ENCODE measurements at places on chromosomes 13 and 19.

DNA sequence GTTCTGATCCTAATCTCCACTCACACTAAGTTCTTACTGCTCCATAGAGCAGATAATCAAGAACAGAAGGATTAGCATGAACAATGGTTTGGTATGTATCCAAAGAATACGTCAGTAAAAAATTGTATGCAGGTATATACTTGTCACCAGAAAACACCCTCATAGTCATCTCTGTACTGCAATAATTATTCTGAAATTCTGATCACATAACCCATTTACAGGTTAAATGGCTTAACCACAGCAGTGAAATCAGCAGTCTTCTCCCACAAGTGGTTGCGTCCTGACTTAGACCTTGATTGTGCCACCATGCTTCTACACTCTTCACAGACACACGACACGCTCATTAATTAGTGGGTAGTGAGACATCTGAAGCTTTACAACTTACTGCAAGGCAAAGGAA is 50.9 kb downstream of the LNX2 start:
- DNase-seq: no peak

DNA sequence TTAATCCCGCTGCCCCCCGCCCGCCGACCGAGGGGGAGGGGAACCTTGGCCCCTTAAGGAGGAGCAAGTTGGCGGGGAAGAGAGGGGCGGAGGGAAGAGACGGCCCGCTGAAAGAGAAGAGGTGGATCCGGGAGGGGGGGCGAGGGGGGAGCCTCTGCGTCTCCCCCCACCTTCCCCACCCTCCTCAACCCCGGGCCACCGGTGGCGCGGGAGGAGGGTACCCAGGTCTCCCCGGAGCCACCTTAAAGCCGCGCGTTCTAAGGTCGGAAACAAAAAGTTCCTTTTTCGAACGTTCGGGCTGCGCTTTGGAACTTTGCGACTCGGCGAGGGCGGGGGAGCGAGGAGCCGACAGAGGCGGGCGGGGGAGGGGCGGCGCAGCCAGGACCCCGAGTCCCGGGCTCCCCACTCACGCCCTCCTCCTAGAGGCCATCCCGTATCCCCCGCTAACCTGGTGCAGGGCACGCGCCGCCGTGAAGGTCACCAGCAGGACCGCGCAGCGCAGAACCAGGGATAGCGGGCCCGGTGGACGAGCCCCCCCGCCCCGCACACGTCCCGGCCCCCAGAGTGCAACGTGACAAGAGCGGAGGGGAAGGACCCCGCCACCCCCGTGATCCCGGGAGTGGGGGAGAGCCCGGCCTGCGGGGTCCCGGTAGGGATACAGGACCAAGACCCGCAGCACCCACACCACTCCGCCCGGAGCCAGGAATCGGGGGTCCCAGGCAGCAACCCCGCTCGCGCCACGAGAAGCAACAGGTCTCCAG is 659 bp downstream of the ERF start:
- peak; percentile 62 for DNase-seq

GRCh38 chr13:44837250-44837649 is 152.0 kb downstream of the NUFIP1 start:
- no peak for DNase-seq

- DNase-seq: no peak
These were observed 14.6 kb downstream of the CBLC start for GRCh38 chr19:44792281-44792680.

- peak; percentile 97 for DNase-seq
These were observed 30.1 kb downstream of the PIP5K1C start for GRCh38 chr19:3669947-3670795.

- DNase-seq: no peak
These were observed 2.3 kb upstream of the TPM4 start for GRCh38 chr19:16073988-16074387.

DNA sequence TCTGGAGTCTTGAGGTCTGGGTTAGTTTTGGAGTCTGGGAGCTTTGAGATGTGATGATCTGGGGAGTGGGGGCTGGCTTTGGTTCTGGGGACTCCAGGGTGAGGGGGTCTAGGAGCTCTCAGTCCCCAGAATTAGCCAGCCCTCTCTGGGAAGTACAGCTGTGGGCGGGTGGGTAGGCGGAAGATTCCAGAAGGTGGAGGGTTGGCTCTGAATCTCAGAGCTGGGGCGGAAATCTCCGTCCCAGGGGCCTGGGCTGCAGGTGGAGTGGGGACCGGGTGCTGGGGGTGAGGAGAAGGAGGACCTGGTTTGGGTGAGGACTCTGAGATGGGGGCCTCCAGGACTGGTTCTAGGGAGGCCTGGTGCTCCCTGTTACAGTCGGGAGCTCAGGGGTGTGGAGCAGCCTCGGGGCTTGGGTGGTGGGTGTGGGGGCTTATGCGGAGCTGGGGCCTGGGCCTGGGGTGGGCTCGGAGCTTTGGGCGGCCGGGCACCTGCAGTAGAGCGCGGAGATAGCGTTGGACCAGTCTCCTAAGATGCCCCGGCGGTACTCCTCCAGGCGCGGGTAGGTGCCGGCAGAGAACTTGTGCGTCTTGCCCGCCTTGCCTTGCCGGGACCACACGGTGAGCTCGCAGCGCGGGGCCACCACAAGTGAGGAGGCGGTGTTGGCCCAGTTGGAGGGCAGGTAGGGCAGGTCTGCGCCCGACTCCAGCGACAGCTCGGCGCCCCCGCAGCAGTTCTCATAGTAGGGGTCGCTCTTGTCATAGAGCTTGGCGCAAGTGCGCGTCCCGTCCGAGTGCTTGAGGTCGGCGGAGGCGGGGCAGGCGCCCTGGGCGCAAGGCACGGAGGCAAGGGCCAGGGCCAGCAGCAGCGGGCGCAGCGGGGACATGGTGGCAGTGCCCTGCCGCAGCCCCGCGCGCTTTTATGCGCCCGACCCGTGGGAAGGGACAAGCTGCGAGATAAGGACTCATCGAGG is at the start of gene SYCN:
SYCN (minus strand) TSS at position 892 of the 970 bp plus-strand sequence; CDS start at position 883, 9 bp downstream.
- peak; percentile 16 for DNase-seq

- DNase-seq: no peak
These were observed 159.5 kb upstream of the SOX1 start for GRCh38 chr13:111907341-111907880.

- DNase-seq: no peak
These were observed 532.4 kb upstream of the NBEA start for GRCh38 chr13:34409496-34410182.

- DNase-seq: no peak
These were observed 355.8 kb downstream of the MYO16 start for GRCh38 chr13:108985166-108985565.

DNA sequence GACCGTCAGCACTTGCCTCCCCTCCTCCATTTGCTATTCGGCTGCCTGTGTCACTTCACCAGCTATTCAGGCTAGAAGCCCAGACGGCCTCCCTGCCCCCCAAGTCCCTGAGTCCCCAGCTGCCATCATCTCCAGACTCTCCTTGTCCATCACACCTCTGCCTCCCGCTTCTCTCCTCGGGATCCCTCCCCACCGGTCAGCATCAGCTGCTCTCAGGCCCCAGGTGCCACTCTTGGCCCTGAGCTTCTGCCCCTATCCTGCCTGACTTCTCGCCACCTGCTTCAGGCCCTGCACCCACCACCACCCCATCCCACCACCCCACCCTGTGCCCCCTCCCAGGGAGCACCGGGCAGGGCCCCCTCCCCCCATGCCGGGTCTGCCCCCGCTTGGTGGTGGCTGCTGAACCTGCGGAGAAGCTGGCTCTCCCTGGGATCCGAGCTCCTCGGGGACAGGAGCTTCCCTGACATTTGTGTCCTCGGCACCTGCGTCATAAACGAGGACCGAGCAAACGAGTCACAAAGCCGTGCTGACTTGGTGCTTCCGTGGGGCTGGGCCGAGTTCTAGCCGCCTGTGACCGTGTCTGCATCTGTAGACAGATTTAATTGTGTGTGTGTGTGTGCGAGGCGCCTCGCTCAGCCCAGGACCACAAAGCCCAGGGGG is 70.3 kb upstream of the MCF2L start:
- no peak for DNase-seq

DNA sequence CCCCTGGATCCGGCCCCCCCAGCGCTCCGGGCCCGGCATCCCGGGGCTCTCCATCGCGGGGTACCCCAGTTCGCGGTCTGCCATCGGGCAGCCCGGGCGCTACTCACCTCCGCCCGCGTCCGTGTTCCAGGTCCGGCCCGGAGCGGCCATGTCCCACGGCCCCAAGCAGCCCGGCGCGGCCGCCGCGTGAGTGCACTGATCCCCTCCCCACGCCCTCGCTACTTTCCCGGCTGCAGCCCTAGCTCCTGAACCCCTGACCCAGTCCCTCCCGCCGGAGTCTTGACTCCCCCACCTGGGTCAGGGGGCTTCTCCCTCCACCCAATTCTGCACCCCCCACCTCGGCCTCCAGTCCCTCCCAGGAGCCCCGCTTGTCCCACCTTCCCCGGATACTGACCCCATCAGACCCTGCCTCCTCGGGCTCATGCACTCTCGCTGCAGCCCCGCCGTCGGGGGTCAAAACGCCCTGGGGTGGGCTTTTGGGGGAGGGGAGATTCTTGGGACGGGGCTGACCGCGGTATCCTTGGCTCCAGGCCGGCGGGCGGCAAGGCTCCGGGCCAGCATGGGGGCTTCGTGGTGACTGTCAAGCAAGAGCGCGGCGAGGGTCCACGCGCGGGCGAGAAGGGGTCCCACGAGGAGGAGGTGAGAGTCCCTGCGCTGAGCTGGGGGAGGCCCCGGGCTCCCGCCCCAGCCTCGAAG is 566 bp downstream of the HMG20B start:
- no peak for DNase-seq

GRCh38 chr19:56097306-56097705 is 23.8 kb downstream of the ZNF787 start:
- DNase-seq: no peak

DNA sequence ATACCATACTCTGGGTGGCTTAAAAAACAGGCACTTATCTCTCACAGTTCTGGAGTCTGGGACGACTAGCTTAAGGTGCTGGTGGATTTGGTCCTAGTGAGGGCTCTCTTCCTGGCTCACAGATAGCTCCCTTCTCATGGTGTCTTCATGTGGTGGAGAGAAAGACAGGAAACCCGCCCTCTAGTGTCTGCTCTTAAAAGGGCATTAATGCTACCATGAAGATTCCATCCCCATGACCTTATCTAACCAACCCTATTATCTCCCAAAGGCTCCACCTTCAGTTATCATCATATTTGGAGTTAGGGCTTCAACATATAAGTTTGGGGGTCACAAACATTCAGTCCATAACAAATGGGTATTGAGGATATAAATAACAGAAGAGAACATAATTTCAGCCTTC is 139.4 kb downstream of the HS6ST3 start:
- DNase-seq: no peak

DNA sequence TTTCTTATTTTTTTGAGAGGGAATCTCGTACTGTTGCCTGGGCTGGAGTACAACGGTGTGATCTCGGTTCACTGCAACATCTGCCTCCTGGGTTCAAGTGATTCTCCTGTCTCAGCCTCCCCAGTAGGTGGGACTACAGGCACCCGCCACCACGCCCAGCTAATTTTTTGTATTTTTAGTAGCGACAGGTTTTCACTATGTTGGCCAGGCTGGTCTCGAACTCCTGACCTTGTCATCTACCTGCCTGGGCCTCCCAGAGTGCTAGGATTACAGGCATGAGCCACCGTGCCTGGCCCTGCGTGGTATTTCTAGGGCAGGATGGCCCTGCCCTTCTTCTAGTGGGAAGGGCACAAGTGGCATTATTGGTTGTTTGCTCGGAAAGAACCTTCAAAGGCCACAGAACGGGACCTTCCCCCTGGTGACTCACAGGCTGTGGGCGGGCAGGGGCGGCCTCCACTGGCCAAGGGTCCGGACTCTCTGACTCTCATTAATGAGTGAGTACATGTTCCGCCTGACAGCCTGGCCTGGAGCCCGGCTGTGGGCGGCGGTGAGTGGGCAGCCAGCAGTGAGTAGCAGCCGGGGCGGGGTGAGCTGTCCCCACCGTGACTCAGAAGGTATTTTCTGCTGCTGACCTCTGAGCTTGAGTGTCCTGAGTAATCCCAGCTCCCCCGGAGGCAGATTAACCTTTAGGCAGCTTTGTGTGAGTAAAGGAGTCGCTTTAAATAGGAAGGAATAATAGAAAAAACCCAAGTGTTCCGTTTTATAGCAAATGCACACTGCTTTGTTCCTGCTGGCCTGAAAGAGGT is 5.1 kb downstream of the DOT1L start:
- peak; percentile 94 for DNase-seq

DNA sequence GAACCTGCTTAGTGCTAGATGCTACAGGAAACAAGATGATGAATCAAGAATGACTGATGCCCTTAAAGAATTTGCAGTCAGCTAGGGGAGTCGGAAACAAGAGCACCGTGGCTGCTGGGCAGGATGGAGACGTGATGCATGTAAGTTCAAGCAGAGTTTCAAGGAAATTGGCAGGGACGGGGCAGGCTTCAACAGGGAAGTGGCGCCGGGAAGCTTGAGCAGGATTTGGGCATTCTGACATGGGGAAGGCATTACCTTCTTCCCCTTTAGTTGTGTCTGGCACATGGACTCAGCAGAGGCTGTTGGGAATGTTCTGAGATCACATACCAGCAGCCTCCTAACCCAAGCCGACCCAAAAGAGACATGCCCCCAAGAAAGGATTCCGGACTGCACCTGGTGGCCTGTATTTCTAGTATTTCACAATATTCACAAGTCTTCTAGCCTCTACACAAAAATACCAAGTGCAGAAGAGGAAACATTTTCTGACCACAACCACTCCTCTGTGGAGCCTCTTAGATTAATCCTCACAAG is 138.2 kb downstream of the CRYL1 start:
- DNase-seq: no peak

DNA sequence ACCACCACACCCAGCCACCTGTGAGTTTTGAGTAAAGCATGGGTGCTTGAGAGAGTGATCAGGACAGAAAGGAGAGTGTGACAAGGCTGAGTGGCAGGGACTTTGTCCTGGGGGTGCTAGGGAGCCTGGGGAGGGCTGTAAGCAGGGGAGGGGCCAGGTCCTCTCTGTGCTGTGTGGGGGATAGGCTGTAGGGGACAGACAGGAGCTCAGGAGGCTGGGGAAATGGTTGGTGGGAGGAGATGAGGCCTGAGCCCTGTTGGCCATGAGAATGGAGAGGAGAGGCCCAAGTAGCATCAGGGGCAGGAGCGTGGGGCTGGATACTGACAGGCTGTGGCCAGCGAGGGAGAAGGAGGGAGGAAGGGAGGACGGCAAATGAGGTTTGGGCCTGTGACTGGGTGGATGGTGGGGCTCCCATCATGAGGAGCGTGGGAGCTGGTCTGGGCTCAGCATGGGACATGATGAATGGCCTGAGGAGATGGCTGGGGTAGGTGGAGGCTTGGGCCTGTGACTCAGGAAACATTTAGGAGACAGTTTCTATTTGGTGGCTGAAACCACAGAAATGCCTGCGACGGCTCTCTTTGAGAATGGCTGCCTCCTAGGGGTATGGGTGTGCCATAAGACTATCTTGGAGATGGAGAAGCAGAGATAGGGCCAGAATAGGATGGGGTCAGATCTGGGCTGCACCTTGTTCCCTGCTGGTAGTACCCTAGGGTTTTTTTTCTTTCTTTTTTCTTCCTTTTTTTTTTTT is 25.0 kb downstream of the GRIN2D start:
- DNase-seq: no peak

- DNase-seq: no peak
These were observed 185.7 kb downstream of the KATNAL1 start for GRCh38 chr13:30121666-30122065.

- no peak for DNase-seq
These were observed 62.4 kb upstream of the KLHL1 start for GRCh38 chr13:70170689-70171088.

Data from AG08396 (cell line).